ENCODE measurements at places on chromosomes 5 and 9.

GRCh38 chr5:16483361-16483760 is 17.8 kb upstream of the ZNF622 start:
- no peak for DNase-seq

GRCh38 chr5:144857454-144857853 is 686.8 kb downstream of the KCTD16 start:
- no peak for DNase-seq

DNA sequence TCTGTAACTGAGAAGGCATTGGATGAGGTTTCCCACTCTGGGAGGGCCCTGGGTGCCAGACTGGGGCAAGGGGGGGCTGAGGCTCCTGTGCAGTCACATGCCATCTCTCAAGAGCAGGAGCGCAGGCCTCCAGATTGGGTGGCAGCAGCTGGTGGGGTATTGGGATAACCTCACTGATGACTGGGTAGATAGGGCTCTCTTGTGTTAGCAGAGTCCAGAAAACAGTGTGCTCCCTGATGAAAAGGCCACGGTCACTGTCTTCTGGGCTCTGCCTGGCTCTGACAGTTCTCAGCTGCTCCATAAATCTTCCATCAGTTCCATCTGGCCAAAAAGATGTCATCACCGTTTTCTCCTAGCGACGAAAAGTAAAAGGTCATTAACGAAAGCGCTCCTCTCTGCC is 21.8 kb upstream of the NKX2-5 start:
- DNase-seq: no peak

- no peak for DNase-seq
These were observed 26.9 kb downstream of the GOLPH3 start for GRCh38 chr5:32147236-32147635.

DNA sequence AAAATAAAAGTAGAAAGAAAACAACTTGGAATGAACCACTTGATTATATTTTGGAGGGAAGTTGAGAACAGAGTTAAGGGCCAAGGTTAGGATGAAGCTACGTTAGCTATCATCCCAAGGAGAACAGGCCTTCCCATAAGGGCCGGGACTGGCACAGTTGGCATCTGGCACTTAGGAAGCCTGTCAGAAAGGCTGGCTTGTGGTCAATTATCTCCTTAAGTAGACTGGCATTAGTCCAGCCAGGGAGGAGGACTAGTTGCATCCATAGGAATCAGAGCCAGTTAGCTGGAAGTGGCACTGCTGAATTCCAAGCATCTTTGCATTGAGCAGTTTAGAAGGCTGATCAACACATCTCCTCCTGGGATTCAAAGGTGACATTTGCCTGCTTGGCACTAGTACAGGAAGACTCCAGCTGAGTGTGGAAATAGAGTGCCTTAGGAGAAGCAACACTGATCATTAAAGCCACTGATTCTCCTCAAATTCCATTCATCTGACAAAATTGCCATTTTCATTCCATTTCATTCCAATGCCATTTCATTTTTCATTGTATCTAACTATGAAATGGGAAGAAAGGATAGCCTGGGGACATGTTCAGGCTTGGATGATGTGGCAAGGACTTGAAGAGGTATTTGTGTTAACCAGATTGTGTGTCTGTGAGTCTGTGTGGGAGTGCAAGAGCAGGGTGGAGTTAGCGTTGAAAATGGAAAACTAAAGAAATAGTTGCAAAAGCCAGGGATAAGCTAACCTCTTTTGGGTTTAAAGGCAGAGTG is 5.5 kb downstream of the FOXB2 start:
- DNase-seq: no peak

DNA sequence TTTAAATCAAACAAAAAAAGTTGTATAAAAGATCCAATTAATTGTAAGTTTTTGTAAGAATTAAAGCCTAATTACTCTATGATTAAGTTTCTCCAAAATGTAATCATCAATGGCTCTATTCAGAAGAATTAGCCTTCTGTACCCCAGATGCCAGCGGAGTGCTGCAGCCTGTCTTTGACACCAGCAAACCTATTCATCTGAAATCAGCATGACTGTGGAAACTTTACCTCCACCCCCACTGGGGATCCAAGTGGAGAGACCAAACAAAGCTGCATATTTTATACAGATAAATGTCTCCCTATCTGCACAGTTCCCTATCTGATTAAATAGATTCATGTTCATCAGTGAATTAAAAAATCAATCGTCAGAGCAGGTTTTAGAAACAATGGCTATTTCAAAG is 426.8 kb downstream of the KIAA0825 start:
- no peak for DNase-seq

DNA sequence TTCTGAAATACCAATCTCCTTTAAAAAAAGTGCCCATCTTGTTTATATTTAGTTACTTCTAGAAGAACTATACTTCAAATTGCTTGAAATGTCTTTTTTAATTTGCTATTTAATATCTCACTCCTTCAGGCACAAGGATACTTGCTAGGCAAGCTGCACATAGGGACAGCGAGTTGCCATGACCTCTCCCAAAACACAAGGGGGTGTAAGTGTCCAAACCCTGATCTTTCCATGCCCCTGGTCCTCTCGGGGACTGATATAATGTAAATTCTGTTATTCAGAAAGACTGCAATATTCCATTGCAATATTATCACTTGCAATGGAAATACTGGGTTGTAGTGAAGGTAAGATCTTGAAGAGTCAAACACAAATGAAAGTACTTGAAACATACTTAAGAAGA is 480.4 kb downstream of the CETN3 start:
- DNase-seq: no peak

GRCh38 chr9:71609448-71609830 is 158.9 kb downstream of the CEMIP2 start:
- no peak for DNase-seq

DNA sequence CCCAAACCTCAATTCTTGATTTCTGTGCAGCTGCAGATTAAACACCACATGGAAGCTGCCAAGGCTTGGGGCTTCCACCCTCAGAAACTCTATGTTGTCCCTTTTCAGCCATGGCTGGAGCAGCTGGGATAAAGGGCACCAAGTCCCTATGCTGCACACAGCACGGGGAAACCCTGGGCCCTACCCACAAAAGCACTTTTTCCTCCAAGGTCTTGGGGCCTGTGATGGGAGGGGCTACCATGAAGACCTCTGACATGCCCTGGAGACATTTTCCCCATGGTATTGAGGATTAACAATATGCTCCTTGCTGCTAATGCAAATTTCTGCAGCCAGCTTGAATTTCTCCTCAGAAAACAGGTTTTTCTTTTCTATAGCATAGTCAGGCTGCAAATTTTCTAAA is 41.8 kb upstream of the CDH9 start:
- no peak for DNase-seq

DNA sequence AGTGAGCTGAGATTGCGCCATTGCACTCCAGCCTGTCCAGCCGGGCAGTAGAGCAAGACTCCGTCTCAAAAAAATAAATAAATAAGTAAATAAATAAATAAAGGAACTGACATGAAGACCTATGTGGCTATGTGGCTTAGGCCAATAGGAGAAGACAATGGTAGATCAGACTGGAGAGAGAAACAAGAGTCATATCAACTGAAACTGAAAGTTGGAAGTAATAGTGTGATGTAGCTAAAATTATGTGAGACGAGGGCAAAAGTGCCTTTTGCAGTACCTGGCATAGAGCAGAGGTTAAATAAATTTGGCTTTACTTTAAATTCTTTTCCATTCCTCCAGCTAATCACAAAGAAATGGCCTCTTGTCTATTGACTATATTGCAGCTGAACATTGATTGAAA is 7.3 kb downstream of the FBP2 start:
- no peak for DNase-seq

GRCh38 chr5:62206150-62206829 is 99.7 kb upstream of the KIF2A start:
- no peak for DNase-seq

DNA sequence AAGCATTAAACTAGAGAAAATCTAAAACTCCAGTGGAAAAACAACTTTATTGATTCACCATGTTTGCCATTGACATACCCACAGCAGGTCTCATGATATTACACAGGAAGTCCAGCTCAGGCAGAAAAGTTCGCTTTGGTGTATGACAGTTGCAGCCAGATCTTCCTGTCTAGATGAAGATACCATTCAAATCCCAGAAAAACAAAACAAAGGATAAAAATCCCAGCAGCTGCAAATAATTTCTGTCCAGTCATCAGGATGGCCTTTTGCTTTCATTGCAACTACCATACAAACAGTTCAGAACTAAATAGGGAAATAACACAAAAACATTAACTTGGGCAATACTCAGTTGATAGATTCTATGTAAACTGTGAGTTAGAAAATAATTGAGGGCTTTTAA is 136.0 kb upstream of the NREP start:
- DNase-seq: no peak
